Neural crest cell (in vitro differentiated cells): ENCODE measurements at places on chromosomes 6 and 20.

- DNase-seq = no peak
Observed at GRCh38 chr6:104431096-104431495, 428.6 kb downstream of the HACE1 start.

- no peak for DNase-seq
Observed at GRCh38 chr20:42790111-42790510, 399.6 kb downstream of the PTPRT start.

DNA sequence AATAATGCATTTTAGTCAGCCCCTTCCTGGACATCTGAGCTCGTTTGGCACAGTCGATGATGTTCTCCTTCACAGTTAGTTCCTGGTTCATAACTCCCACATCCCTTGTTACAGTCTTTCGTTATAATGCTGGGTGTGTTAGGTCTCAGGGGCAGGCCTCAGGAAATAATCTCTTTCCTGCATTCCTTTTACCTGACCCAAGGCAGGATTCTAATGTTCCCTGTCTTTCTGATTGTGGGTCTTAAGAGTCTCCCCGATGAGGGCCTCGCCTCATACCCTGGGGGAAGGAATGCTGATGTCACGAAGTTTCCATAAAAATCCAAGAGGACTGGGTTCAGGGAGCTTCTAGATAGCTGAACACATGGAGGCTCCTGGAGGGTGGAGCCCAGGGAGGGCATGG, 104.0 kb upstream of the CARMIL1 start:
- DNase-seq = no peak

GRCh38 chr6:163438298-163438939, 23.9 kb downstream of the QKI start:
- no peak for DNase-seq

DNA sequence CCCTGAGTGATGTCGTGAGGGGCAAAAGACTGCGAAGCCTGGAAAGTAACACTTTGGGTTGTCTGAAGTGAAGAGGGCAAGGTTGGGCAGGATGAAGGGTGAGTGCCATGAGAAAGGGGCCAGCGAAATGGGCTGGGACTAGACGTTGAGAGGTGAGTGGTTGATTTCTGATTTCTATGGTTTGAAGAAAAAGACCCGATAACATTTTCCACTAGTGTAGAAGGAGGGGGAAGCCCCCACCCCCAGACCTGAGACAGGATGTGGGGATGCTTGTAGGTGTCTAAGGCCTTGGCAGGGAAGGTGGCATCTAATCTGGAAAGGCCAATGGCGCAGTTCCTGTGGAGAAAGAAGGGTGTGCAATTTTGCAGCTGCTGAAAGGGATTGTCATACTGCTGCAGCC, 25.3 kb upstream of the KIF3B start:
- no peak for DNase-seq

GRCh38 chr6:41445261-41445660, 100.9 kb upstream of the FOXP4 start:
- DNase-seq = no peak

GRCh38 chr20:58665606-58666005, 14.5 kb downstream of the STX16 start:
- no peak for DNase-seq

DNA sequence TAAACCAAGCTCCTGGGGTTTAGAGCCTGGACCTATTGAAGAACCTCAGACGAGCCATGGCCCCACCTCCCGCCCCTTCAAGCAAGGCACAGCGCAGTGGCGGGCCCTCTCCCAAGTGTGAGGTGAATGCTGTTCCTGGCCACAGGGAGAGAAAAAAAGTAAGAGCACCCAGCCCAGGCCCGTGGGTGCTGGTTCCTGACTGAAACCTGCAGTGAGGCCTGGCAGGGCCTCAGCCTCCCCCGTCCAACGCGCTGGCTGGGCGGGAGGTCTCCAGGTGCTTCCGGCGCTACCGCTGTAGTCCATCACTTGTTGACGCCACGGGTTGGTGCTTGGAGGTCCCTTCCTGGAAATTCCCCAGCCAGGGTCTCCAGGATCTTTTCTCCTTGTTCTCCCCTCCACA, 5.5 kb upstream of the FAM83C start:
- DNase-seq = no peak

GRCh38 chr6:132128424-132128823, 177.3 kb upstream of the CCN2 start:
- no peak for DNase-seq
